Muscle of arm (tissue), 14 donors: ENCODE measurements at places on chromosomes 6 and 20. TPM values are rescaled to one million over a fixed set of nuclear protein-coding genes. Genes with fewer than 3 reads are reported as not detected.

DNA sequence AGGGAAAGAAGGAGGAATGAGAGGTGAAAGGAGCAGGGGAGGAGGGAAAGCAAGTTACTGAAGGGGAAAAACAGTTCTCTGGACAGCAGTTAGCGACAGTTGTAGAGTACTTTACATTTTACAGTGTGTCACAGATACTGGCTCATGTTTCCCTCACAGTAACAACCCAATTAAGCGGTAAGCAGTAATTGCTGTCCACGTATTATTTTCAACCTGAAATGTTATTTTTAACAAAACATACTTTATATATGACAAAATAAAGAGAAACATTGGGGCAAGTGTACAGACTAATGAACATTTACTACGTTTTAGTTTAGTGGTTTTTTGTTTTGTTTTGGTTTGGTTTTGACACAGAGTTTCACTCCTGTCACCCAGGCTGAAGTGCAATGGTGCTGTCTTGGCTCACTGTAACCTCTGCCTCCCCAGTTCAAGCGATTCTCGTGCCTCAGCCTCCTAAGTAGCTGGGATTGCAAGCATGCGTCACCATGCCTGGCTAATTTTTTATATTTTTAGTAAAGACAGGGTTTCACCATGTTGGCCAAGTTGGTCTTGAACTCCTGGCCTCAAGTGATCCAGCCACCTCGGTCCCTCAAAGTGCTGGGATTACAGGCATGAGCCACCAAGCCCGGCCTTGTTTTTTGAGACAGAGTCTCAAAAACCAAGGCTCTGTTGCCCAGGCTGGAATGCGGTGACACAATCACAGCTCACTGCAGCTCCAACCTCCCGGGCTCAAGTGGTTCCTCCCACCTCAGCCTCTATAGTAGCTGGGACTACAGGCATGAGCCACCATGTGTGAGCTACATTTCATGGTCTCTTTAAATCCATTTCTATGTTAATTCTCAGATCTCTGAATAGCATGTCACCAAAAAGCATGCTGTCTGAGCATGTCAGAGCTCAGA lies 22.6 kb upstream of the BTN3A2 start:
- DNase-seq, result no peak

- no peak for DNase-seq
These were observed 28.2 kb upstream of the TAF8 start for GRCh38 chr6:42021847-42022754.

- DNase-seq, result no peak
These were observed 62.3 kb downstream of the SNX9 start for GRCh38 chr6:157885211-157885788.

Gene AVP
- polyA plus RNA-seq, result not detected

Gene BPIFB4
- not detected for polyA plus RNA-seq
